ENCODE measurements at places on chromosomes 6 and 20.

DNA sequence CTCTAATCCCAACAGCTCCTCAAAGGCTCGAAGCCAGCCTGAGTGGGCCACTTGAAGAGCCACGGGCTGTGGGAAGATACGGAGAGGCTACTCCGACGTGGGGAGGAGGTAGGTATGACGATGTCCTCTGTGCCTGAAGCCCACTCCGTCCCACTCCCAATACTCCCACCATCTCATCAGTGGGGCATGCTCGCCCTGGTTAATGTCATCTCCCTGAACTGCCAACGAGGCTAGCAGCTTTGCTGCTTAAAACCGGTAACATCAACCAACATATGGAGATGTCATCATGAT, 11.1 kb downstream of the NRN1 start:
- no peak for DNase-seq

DNA sequence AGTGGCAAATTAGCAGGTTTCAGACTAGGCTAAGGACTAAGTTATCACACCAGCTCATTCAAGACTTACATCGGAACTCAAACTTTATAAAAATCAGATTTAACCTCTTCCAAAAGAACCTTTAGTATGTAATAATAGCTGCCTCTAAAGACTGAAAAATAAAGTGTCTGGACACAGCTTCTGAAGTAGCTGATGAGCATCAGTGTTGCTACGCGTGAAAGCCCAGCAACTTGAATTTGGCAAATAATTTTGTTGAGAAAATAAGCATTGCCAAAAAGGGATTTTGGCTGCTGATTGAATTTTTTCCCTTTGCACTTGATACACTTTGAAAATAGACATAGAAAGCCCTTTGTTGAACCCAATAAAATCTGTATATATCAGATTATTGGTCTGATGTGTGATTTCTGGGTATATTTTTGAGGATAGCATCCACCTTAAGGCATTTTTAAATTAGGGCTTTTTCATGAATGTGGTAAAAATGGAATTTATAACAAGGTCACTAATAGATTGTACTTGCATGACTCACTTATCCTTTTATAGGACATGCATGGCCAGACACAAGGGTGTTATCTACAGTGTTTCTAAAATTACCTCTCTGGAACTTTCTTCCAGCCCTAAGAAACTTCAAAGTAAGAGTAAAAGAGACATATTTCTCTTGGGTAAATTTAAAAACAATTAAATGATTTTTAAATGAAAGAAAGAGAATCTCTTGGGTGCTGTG, 350.4 kb downstream of the TENT5A start:
- DNase-seq, result peak; percentile 75

DNA sequence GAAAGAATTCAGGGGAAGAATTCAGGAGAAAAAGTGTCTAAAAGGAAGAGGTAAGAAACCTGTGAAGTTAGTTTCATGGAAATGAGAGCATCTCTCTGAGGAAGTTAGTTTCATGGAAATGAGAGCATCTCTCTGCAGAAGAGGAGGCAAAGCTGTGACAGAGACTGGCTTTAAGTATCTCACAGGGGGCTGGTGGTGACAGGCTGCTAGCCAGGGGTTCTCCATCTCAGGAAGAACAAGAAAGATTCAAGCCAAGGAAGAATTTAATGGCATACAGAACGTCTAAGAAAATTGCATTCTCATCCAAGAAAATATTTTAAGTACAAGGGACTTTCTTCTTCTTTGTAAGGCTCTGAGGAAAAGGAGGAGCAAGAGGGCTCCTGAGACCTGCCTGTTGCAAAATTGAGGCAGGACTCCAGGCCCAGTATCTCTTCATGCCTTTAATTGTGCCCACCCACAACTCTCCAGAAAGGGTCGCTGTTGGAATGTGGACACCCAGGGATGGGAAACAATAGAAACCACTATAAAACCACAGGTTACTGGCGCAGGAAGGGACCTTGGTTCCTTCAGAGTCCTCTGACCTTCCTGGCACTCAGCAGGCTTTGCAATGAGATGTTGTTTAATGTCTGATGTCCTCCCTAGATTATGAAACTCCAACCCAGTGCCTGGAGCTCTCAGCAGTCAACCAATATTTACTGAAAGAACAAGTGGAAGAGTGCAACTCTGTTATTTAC, 136.8 kb downstream of the FNDC1 start:
- peak; percentile 35 for DNase-seq

GRCh38 chr6:164947164-164947563, 362.2 kb downstream of the C6orf118 start:
- DNase-seq, result no peak

DNA sequence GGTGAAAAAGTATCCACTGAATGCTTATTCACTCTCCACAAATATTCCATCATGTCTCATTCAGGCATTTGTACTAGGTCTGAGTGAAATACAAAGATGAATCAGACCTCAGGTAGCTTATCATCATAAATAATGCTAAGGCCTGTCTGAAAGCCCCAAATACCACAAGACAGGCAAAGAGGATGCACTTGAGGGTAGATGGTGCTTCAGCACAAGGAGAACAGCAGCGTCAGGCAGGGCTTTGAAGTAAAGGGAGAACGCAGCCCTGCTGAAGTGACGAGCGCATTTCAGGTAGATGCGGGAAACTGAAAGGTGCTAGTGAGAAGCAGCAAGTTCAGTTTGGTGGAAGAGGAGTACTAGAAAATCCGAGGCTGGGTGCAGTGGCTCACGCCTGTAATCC, 38.7 kb downstream of the MAP3K5 start:
- DNase-seq, result no peak

DNA sequence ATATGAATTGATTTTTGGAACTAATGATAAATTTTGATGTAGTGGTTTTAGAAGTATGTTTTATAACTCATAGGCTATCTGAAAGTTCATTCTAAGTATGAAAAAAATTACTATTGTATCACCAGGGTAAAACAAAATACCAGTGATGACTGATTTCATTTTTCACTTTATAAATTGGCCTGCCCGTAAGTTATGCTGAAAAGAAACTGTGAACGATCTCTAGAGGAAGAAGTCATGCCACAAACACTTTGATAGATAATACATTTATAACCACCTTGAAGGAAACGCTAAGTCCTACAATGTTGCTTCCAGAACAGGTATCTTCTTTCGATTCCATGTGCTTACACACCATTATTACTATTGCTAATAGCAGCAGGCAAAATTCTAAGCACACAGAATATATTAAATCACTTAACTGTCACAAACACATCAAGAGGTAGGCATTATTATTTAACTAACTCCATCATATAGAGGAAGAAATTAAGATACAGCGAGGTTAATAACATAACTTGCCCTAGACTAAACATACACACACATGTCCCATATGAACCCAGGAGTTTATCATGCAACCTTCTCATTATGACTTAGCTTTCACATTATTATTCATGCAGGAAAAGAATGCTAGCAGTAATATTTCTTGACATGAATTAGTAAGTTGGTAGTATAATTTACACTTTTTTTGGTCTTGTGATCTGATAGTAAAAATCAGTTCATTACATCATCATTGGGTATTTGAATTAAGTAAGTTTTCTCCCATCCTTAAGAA, 44.7 kb downstream of the RGS17 start:
- no peak for DNase-seq

DNA sequence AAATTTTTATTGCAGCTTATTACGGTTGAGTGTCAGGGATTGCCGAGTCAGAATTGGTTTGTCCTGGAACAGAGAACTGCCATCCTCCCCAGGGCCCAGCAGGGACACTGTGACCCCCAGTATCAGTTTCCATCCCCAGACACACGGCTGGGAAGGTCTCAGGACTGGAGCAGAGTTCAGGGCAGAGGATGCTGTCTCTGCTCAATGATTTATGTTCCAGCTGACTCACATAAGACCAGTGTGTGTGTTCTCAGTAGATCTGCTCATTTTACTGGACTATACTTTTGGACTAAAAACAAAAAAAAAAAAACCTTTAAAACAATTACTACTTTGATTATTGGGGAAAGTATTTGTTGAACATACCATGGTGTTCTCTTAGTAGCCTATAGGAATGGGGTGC, 44.2 kb downstream of the FNDC1 start:
- peak; percentile 49 for DNase-seq

DNA sequence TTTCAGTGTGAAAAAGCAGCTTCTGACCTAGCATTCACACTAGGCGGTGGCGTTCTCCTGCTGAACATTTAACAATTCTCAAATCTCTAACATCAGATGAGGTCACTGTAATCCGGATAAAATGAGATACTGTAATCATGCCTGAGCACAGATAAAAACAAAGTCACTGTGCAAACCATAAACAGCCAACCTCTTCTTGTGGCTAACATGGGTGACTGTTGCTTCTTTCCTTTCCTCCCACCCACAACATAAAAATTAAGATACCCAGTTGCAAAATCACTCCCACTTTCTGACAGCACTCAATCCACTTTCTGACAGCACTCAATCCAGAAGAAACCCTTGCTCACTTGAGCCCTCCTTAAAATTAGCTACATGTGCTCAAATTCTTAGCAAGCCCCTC, 11.5 kb upstream of the ALDH8A1 start:
- DNase-seq, result no peak

- DNase-seq, result no peak
Observed at GRCh38 chr20:15767999-15768741, 805.1 kb downstream of the KIF16B start.

- no peak for DNase-seq
Observed at GRCh38 chr6:26092443-26092842, 5.2 kb downstream of the HFE start.

GRCh38 chr20:32470940-32471339, 112.8 kb downstream of the ASXL1 start:
- DNase-seq, result no peak

GRCh38 chr6:83055366-83055964, 10.2 kb downstream of the UBE3D start:
- DNase-seq, result peak; percentile 52

DNA sequence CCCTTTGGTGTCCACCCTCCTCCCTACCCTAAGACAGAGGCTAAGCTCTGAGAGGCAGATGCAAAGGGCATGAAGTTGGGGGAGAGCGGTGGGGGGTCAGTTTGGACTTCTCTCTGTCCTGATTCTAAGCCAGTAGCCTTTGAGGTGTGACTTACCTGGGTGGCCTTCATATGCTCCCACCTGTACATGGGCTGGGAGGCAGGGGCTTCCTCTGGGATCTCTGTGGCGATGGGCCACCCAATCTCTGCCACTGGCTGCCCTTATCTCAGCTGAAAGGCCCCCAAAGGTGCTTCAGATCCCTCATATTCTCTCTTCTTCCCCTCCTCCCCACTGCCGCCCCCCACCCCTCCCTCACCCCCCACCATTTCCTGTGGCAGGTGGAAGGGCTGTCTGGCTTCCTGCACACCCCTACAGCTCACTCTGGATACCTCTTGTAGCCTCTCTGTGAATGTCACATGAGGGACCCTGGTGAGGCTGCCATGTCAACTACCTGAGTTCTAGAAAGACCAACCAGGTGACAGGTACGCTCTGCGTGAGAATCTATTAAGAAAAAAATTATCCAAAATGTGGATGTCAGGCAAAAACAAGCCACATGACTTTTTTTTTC, 34.0 kb downstream of the PNLDC1 start:
- no peak for DNase-seq
